Stimulated activated CD8-positive, alpha-beta memory T cell treated with anti-CD3 and anti-CD28 coated beads, Interleukin-7, amount 100 ng/mL, for 1 hour (primary cell): ENCODE measurements at places on chromosomes 3 and 15.

GRCh38 chr3:133935843-133936769 lies 40.4 kb upstream of the RAB6B start:
- no peak for DNase-seq

GRCh38 chr15:98751767-98752166 lies 103.4 kb downstream of the IGF1R start:
- DNase-seq = no peak

GRCh38 chr15:47514200-47514652 lies 203.1 kb upstream of the SEMA6D start:
- DNase-seq = no peak

GRCh38 chr3:45011756-45012508 lies 14.2 kb upstream of the CLEC3B start:
- no peak for DNase-seq
